ENCODE measurements at places on chromosomes 7 and 10. TPM values are rescaled to one million over a fixed set of nuclear protein-coding genes. Genes with fewer than 3 reads are reported as not detected.

Gene AKR1D1
- not detected for total RNA-seq

Gene MRLN
- total RNA-seq: not detected

Gene FAM237B
- total RNA-seq: not detected

Gene MYH16
- total RNA-seq: not detected

Gene ZNF722
- total RNA-seq: not detected

Gene CROT
- total RNA-seq: 17.8 TPM

Gene ZNF239
- 6.2 TPM for total RNA-seq

DNA sequence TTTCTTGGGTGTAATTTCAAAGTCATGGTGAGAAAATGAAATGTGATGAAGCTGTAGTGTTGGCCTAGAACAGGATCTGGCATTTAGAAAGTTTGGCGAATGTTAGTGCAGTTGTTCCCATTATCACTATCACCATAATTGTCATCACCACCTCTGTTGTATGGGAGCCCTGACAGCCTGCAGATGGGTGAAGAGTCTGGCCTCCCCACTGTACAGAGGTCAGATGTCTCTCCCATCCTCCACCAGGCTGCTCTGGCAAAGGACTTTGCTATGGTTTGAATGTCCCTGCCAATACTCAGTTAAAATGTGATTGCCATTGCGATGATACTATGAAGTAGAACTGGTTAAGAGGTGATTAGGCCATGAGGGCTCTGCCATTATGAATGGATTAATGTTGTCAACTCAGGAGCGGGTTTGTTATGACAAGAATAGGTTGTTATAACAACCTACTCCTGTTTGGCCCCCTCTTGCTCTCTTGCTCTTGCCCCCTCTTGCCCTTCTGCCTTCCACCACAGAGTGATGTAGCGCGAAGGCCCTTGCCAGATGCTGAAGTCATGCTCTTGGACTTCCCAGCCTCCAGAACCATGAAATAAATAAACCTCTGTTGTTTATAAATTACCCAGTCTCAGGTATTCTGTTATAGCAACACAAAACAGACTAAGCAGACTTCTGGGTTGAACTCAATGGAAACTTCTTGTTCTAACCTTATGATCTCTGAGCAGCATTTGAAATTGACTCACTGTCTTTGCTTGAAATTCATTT is 90.0 kb downstream of the GRK5 start:
- no peak overlapping the region for H3K27ac ChIP-seq
- no peaks in the 10 kb centered on the region for H3K27me3 ChIP-seq
- H3K4me1 ChIP-seq: peaks cover 43% of the 10 kb centered on the region
- H3K4me3 ChIP-seq: no peak overlapping the region

GRCh38 chr7:151087245-151088018 is 1.2 kb downstream of the AGAP3 start:
- H3K4me3 ChIP-seq: peak overlapping the region; percentile 88
- DNase-seq: peak; percentile 65
- peak overlapping the region; percentile 62 for H3K27ac ChIP-seq
- no peaks in the 10 kb centered on the region for H3K27me3 ChIP-seq
- peaks cover 40% of the 10 kb centered on the region for H3K4me1 ChIP-seq
- no peaks in the 10 kb centered on the region for H3K36me3 ChIP-seq

- no peak overlapping the region for H3K4me3 ChIP-seq
- no peaks in the 10 kb centered on the region for H3K36me3 ChIP-seq
- no peak for DNase-seq
- no peaks in the 10 kb centered on the region for H3K27me3 ChIP-seq
- H3K27ac ChIP-seq: no peak overlapping the region
These were observed 26.6 kb upstream of the DDC start for GRCh38 chr7:50591480-50592438.

- no peak for DNase-seq
- H3K27me3 ChIP-seq: no peaks in the 10 kb centered on the region
- H3K4me3 ChIP-seq: no peak overlapping the region
- no peaks in the 10 kb centered on the region for H3K36me3 ChIP-seq
- H3K4me1 ChIP-seq: no peaks in the 10 kb centered on the region
These were observed 400.4 kb downstream of the CDC14C start for GRCh38 chr7:49324707-49325106.

- no peaks in the 10 kb centered on the region for H3K4me1 ChIP-seq
- H3K27me3 ChIP-seq: no peaks in the 10 kb centered on the region
- H3K27ac ChIP-seq: no peak overlapping the region
- H3K4me3 ChIP-seq: no peak overlapping the region
These were observed 104.3 kb downstream of the CREB5 start for GRCh38 chr7:28516390-28517172.

- peak; percentile 10 for DNase-seq
- H3K36me3 ChIP-seq: no peaks in the 10 kb centered on the region
- no peak overlapping the region for H3K4me3 ChIP-seq
- H3K27me3 ChIP-seq: no peaks in the 10 kb centered on the region
These were observed 604.1 kb downstream of the GALNT17 start for GRCh38 chr7:71735961-71736556.

- H3K27me3 ChIP-seq: no peaks in the 10 kb centered on the region
- no peak overlapping the region for H3K4me3 ChIP-seq
- H3K27ac ChIP-seq: no peak overlapping the region
- H3K4me1 ChIP-seq: peaks cover 24% of the 10 kb centered on the region
- no peak for DNase-seq
These were observed 31.5 kb downstream of the CREB3L2 start for GRCh38 chr7:137970253-137970975.

DNA sequence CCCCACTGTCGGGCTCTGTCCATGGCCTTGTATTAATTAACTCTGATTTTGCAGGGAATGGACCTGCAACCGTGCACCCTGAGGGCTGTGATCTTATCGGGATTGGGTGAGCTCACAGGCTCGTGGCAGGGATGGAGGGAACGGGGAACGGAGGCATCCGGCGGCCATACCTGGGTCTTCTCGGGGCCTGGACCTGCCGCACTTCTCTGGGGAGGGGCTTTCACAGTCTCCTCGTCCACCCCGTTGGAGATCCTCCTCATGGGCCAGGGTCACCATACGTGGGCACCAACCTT is 57.5 kb upstream of the SHH start:
- no peak overlapping the region for H3K4me3 ChIP-seq
- H3K27me3 ChIP-seq: peaks cover 3% of the 10 kb centered on the region
- no peak overlapping the region for H3K27ac ChIP-seq

GRCh38 chr7:53437336-53437735 is 401.9 kb downstream of the POM121L12 start:
- H3K27ac ChIP-seq: no peak overlapping the region
- no peaks in the 10 kb centered on the region for H3K36me3 ChIP-seq
- no peaks in the 10 kb centered on the region for H3K4me1 ChIP-seq
- H3K4me3 ChIP-seq: no peak overlapping the region

DNA sequence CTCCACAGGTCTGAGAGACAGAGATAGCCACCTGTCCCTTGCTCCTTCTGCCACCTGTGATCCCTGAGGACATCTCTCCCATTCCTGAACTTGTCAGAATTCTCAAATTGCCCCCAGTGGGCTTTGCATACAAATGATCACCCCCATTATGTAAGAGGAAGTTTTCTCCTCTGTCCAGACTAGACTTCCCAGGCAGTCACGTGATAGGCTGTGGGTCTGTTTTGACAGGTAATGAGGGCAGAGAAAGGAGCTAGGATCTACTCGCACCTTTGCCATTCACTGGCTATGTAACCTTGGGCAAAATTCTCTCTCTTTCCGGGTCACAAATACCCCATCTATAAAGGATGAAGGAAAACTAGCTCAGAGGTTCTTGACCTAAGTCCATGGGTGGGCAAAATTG is 21.4 kb upstream of the TM9SF3 start:
- H3K4me1 ChIP-seq: peaks cover 9% of the 10 kb centered on the region
- no peaks in the 10 kb centered on the region for H3K36me3 ChIP-seq
- DNase-seq: no peak
- H3K27me3 ChIP-seq: no peaks in the 10 kb centered on the region
- H3K27ac ChIP-seq: no peak overlapping the region
- no peak overlapping the region for H3K4me3 ChIP-seq

DNA sequence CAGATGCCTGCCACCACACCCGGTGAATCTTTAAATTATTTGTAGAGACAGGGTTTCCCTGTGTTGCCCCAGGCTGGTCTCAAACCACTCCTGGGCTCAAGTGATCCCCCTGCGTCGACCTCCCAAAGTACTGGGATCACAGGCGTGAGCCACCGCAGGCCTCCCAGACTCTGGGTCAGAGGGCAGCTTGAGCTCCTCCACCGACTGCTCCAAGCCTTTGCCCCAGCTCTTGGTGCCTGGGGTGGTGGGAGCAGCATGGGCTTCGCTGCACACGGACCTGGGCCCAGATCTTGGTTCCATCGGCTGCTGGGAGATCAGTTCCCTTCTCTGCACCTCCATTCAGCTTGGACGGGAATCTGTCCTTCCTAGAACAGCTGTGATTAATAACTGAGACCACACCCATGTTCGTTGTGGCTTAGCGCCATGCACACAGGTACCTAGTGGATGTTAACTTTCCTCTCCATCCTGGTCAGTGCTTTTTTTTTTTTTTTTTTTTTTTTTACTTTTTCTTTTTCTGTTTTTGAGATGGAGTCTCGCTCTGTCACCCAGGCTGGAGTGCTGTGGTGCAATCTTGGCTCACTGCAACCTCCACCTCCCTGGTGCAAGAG is 125.3 kb downstream of the CUX1 start:
- no peaks in the 10 kb centered on the region for H3K27me3 ChIP-seq
- no peak overlapping the region for H3K27ac ChIP-seq
- no peaks in the 10 kb centered on the region for H3K36me3 ChIP-seq
- no peak overlapping the region for H3K4me3 ChIP-seq
- DNase-seq: no peak
- H3K4me1 ChIP-seq: no peaks in the 10 kb centered on the region

DNA sequence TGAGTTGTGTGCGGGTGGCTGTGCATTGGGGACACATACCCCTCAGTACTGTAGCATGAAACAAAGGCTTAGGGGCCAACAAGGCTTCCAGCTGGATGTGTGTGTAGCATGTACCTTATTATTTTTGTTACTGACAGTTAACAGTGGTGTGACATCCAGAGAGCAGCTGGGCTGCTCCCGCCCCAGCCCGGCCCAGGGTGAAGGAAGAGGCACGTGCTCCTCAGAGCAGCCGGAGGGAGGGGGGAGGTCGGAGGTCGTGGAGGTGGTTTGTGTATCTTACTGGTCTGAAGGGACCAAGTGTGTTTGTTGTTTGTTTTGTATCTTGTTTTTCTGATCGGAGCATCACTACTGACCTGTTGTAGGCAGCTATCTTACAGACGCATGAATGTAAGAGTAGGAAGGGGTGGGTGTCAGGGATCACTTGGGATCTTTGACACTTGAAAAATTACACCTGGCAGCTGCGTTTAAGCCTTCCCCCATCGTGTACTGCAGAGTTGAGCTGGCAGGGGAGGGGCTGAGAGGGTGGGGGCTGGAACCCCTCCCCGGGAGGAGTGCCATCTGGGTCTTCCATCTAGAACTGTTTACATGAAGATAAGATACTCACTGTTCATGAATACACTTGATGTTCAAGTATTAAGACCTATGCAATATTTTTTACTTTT is 1.8 kb downstream of the DDIT4 start:
- peaks cover 49% of the 10 kb centered on the region for H3K4me1 ChIP-seq
- DNase-seq: peak; percentile 15
- H3K27ac ChIP-seq: peak overlapping the region; percentile 99
- H3K4me3 ChIP-seq: peak overlapping the region; percentile 99
- peaks cover 20% of the 10 kb centered on the region for H3K36me3 ChIP-seq

GRCh38 chr10:26773633-26774032 is 76.1 kb downstream of the PDSS1 start:
- peaks cover 25% of the 10 kb centered on the region for H3K4me1 ChIP-seq
- no peak for DNase-seq
- no peak overlapping the region for H3K27ac ChIP-seq
- peaks cover 1% of the 10 kb centered on the region for H3K36me3 ChIP-seq
- no peaks in the 10 kb centered on the region for H3K27me3 ChIP-seq

- no peaks in the 10 kb centered on the region for H3K27me3 ChIP-seq
- DNase-seq: no peak
- H3K4me3 ChIP-seq: no peak overlapping the region
These were observed 164.8 kb upstream of the PRSS58 start for GRCh38 chr7:142422621-142423020.

DNA sequence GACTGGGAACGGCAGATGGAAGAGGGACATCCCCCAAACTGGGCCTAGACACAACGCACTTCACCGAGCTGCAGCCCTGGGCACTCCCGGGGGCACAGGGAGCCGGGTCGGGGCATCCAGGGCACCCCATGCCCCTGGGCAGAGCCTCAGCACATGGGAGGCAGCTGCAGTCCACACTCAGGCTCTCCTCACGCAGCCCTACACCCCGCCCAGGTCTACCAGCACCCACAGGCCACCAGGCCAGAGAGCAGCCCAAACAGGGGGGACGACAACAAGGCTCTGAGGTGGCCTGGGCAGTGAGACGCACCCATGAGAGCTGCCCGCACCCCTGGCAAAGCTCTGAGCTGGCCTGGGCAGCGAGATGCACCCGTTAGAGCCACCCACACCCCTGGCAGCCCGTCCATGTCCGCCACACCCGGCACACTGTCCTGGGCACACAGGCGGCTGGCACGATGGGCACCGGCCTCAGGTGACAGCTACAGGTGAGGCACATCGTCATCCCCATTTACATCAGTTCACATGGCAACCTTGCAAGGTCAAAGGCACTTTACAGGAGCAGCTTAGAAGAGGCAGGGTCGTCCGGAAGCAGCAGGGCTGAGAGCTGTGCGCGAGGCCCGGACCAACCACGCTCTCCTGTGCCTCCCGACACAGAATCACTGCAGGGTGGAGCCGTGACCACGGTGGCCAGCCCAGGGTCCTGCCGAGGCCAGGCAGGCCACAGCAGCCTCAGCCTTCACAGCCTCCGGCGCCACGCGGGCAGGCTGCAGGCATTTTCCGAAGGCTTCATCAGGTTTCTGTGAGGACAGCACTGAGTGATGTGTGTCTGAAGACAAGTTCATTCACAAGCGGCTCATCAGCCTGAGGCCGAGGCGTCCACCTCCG is 228.6 kb downstream of the MAD1L1 start:
- H3K36me3 ChIP-seq: no peaks in the 10 kb centered on the region
- no peaks in the 10 kb centered on the region for H3K27me3 ChIP-seq
- no peaks in the 10 kb centered on the region for H3K4me1 ChIP-seq
- no peak for DNase-seq

- H3K4me1 ChIP-seq: peaks cover 14% of the 10 kb centered on the region
- H3K27me3 ChIP-seq: peaks cover 8% of the 10 kb centered on the region
- no peak overlapping the region for H3K4me3 ChIP-seq
- no peak overlapping the region for H3K27ac ChIP-seq
- DNase-seq: no peak
These were observed 13.9 kb downstream of the POLL start for GRCh38 chr10:101573885-101574753.

- no peaks in the 10 kb centered on the region for H3K4me1 ChIP-seq
- no peaks in the 10 kb centered on the region for H3K27me3 ChIP-seq
- DNase-seq: no peak
- no peak overlapping the region for H3K27ac ChIP-seq
- H3K36me3 ChIP-seq: no peaks in the 10 kb centered on the region
These were observed 185.0 kb upstream of the THSD7A start for GRCh38 chr7:12017046-12017445.

GRCh38 chr7:98276241-98276761 is 5.2 kb upstream of the BRI3 start:
- no peak overlapping the region for H3K4me3 ChIP-seq
- no peak for DNase-seq
- H3K27ac ChIP-seq: no peak overlapping the region
- H3K4me1 ChIP-seq: peaks cover 6% of the 10 kb centered on the region
- no peaks in the 10 kb centered on the region for H3K36me3 ChIP-seq
